GM20000 (cell line): ENCODE measurements at places on chromosomes 6 and 20.
A peak's percentile ranks its signal among the peaks of the same experiment; 100 is the strongest.

DNA sequence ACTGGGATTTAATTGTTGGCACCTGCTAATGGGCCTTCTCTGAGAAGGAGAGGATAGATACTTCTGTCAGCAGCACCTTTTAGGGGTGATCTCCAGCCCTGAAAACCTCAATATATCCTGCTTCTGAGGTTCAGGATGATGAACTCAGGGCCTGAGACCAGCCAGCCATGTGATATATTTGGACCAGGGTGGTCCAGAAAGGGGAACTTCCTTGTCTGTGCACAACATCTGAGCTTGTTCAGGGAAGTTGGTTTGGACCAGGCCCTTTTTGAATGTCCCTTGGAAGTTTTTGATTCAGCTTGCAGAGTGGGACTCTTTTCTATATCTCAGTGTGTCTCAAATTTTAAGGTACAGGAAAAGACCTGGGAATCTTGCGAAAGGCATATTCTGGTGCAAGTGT lies 85.8 kb downstream of the GFRA4 start:
- no peak for DNase-seq

DNA sequence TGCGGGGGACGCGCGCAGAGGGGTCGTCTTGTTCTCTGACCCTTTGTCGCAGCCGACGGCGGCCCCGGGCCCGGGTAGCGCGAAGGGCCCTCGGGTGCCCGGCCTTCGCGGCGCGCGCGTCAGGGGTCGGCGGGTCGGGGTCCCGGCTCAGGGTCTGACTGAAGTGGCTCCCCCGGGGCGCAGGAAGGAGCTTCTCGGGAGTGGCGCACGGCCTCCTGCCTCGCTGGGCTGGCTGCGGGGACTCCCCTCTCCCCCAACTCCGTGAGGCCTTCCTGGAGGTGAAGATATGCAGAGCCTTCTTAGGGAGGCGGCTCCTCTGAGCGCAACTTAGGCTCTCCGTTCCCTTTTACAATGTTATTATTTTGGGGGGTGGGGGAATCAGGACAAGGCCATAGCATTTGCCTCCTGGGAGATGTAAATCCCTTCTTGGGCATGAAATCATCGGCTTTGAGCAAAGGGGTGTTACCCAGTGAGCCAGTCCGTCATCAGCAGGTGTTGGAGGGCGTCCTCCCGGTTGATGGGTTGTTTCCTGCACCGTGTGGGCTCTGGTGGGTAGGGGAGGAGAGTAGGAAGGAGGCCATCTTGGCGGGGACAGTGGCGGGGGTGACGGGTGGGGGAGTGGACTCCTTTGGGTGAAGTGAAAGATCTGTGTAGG lies 523 bp downstream of the CDS2 start:
- peak; percentile 56 for DNase-seq

- DNase-seq: no peak
Observed at GRCh38 chr6:158500016-158500735, 59.7 kb upstream of the TMEM181 start.

- DNase-seq: no peak
Observed at GRCh38 chr20:45810191-45810970, 2.1 kb upstream of the UBE2C start.

DNA sequence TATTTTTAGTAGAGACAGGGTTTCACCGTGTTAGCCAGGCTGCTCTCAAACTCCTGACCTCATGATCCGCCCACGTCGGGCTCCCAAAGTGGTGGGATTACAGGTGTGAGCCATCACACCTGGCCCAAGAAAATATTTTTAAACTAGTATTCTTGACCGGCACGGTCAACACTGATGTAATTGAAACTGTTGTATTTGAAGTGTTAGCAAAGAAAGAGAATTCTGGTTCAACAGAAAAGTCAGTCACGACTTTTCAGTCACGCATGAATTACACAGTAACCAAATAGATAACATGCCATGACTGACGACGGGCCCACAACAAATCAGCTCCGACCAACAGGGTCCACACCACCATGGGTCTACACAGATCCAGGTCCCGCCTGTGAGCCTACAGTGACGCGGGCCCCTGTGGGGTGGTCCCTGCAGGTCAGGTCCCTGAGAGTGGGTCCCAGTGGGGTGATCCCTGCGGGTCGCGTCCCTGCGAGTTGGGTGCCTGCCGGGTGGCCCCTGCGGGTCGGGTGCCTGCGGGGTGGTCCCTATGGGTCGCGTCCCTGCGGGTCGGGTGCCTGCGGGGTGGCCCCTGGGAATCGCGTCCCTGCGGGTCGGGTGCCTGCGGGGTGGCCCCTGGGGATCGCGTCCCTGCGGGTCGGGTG lies 1.0 kb downstream of the GMEB2 start:
- peak; percentile 61 for DNase-seq
